ENCODE measurements at places on chromosomes 16 and 17.
A peak's percentile ranks its signal among the peaks of the same experiment; 100 is the strongest.

GRCh38 chr17:74597069-74597790, 5.1 kb upstream of the CD300LD start:
- DNase-seq: no peak

- no peak for DNase-seq
Observed at GRCh38 chr17:79808763-79809529, 12.1 kb upstream of the CBX8 start.

GRCh38 chr17:79954281-79955166, 81.1 kb downstream of the TBC1D16 start:
- no peak for DNase-seq

DNA sequence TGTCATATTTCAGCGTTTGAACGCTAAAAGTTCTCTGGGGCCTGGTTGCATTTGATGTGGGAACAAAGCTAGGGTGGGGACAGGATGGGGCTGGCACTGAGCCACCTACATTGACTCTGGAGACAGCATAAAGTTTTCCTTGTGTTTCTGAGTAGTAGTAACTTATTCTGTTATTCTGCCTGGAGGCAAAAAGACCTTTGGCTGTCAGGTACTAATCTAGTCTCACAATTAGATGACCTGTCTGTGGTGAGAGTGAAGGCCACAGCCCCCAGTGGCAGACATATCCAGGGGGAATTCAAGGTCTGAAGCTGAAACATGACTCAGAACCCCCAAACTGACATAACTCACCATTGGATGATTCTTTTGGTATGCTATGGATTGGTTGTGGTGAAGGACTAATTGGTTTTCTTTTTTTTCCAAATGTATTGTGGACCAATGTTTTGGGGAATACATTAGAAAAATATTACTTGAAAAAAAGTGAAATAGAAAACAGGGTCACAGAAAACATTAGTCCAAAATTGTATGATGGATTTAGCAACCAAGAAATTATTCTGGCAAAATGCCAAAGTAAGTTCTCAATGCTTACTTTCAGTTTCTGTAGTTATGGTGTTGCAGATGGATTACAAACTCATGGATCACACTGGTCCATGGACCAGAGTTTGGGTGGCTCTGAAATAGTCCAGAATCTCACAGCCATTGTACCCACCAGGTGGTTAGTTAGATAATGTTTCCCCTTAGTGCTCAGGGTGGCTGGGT, 10.5 kb upstream of the SALL1 start:
- DNase-seq: peak; percentile 81

DNA sequence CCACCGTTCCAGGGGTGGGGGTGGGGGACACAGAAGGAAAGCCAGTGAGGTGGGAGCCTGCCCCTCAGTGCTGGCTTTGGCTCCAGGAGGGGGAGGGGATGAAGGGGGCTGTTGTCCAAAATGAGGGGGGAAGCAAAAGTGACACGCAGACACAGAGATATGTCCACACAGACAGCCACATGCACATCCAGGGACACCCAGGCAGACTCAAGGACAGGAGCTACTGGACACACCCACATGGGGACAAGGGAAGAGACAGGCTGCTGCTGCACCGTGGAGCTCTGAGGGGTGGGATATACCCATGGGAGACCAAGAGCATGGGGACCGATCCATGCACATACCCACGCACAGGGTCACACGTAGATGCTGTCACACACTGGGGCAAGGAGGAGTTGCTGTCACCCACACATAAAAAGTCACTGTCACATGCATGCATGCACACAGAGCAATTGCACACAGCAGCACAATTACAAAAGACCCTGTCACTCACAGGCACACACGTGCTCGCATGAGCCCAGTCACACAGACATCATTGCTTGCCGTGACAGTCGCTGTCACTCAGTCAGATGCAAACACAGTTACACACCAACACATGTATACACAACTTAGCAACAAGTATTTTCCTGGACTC, 1.3 kb downstream of the THRA start:
- no peak for DNase-seq

- DNase-seq: peak; percentile 86
Observed at GRCh38 chr16:88706229-88706964, at the start of the genes CTU2 and RNF166. TSS of gene CTU2 (plus strand) at chr16:88706503. CDS start at chr16:88706531, 28 bp downstream. TSS of gene RNF166 (minus strand) at chr16:88706408. CDS start at chr16:88706325, 83 bp downstream.

DNA sequence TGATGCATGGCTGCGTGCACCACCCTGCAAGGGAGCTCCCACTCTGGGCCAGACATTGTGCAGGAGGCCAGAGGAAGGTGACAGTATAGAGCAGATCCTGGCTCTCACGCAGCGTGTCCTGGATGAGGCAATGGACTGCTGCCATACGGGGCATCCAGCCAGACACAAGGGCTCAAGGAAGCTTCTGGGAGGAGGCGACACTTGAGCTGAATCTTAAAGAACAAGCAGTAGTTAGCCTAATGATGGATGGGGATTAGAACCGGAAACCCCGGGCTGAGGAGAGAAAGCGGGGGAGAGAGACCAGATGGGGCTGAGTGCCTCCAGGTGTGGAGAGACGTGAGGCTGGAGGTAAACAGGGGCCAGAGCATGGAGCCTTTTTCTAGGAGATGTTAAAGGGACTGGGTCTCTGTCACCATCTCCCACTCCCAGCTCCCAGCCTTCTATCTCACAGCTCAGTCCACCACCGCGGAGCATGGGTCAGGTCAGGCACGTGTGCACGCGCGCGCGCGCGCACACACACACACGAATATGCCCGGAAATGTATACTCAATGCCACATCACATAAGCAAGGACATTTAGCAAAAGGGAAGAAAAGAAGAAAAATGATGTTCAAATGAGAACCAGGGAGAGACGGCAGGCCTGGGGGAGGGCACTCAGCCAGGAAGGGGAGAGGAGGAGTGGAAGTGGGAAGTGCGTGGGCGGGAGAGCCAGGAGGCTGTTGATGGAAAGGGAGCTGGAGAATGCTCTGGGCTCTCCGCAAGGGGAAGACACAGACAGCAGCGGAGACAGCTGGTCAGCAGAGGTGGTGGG, 46.3 kb downstream of the CCDC42 start:
- DNase-seq: peak; percentile 93
